ENCODE measurements at places on chromosomes 2 and 18.

- peak; percentile 21 for DNase-seq
Measured at GRCh38 chr2:112995346-112995920, 9.8 kb upstream of the IL36A start.

- no peak for DNase-seq
Measured at GRCh38 chr18:61362511-61362910, 29.3 kb downstream of the CDH20 start.

GRCh38 chr2:208280234-208280633, 14.2 kb downstream of the PIKFYVE start:
- DNase-seq = no peak

DNA sequence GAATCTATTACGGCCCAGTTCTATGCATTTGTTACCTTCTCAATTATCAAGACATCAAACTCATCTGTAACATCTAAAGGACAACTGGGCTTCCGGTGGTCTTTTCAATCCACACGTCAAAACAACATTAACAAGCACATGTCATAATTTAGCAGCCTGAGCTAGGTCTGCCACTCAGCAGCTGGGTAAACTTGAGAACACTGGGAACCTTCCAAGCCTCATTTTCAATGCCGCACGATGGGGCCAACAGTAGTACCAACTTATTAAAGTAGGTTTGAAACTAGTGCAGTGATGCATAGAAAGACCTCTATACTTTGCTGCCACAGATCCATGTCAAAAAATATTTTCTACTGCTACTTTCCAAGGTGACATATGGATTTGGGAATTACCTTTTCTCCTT, 60.4 kb downstream of the COL4A4 start:
- DNase-seq = no peak

DNA sequence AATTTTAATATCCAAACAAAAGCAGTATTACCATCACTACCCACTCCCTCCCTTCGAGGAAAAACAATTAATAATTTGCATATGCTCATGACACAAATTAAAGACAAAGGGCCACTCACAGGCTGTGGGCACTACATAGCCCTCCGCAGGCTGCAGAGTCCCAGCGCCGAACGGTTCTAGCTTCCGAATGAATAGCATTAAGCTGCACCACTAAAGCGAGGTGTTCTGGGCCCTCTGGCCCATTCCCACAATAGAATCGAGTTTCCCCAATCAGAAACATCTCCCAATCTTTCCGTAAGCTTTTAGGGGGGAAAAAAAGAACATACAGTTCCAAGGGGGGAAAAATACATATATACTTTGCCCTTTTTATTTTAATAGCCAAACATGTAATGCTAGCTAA, 14.5 kb upstream of the SIX3 start:
- no peak for DNase-seq
